Inflammatory macrophage treated with lipopolysaccharide for 4 hours (primary cell): ENCODE measurements at places on chromosomes 12 and 14.

DNA sequence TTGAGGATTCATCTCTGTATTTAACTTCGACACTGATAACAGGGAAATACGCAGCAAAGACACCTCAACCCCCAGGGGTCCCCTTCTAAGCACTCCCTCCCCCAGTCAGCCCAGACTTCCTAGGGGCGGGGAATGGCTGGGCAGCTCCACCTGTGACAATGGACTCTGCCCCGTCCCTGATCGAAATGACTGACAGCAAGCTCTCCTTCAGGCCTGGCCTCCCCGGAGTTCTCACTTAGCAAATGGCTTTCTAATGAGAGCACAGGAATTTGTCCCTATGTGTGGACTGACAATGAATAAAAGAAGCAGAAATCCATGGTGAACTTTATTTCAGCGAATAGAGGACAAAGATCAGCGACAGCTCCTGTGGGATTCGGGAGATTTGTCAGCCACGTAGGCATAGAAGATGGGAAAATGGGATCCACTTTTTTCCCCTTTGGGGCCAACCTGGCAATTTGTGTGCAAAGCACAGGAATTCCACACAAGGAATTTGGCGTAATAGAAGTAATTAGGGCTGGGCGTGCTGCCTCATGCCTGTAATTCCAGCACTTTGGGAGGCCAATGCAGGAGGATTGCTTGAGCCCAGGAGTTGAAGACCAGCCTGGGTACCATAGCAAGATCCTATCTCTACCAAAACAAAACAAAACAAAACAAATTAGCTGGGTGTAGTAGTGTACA lies 63.8 kb downstream of the TNFAIP2 start:
- no peak for DNase-seq

- DNase-seq, result no peak
Measured at GRCh38 chr14:105399466-105399775, 1.1 kb downstream of the TEX22 start.

GRCh38 chr12:65685514-65685913 lies 138.8 kb upstream of the HMGA2 start:
- peak; percentile 20 for DNase-seq

GRCh38 chr12:64877363-64878004 lies 53.0 kb downstream of the TBC1D30 start:
- DNase-seq, result no peak

GRCh38 chr14:68788275-68788995 lies 4.4 kb downstream of the ZFP36L1 start:
- no peak for DNase-seq

DNA sequence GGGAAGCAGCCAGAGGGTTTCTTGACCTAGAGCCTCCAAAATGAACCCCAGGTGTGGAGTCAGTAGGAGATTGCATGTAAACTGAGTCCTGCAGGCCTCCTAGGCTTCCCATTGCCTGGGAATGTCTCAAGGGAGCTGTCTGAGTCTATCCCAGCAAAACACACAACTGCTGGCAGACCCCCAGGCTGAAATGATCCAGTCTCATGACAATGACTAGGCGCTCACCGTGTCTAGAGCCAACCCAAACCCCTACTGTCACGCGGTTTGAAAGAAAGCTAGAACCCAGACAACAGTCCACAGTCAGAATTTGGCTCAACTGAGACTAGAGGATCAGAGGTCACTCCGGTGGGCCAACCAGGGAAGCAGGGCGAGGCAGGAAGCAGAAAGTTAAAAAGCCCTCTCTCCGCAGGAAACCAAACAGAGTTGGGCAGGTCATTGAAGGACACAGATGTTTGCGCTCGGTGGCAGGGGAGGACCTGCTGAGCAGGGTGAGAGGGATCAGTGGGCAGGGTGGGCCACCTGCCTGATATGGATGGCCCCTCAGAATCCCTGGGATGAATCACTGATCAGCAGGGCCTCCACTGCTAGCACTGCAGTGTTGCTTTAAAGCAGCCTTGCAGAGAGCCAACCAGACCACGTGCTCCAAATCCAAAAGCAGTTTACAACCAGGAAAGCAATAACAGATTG lies 23.8 kb downstream of the ACTN1 start:
- DNase-seq, result no peak

- DNase-seq, result no peak
Measured at GRCh38 chr14:75119056-75119455, 7.8 kb downstream of the NEK9 start.

- DNase-seq, result peak; percentile 92
Measured at GRCh38 chr12:104669851-104670337, 213.1 kb downstream of the CHST11 start.

DNA sequence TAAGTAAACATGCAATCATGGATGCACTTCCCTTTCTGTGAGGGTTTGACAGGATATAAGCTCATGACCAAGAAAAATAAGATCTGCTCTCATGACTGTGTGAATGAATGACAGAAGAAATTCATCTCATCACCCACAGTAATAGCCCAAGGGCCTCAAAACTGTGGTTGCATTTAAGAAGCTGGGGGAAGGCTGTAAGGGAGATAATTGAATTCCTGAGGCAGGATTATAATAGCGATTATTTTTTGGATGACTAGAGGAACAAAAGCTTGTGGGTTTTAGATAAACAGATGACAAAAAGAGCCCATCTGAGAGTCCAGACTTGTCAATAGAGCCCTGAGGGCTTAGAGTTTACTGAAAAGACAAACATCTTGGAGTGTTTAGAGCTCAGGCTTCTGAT lies 161.2 kb downstream of the NTF3 start:
- DNase-seq, result no peak

DNA sequence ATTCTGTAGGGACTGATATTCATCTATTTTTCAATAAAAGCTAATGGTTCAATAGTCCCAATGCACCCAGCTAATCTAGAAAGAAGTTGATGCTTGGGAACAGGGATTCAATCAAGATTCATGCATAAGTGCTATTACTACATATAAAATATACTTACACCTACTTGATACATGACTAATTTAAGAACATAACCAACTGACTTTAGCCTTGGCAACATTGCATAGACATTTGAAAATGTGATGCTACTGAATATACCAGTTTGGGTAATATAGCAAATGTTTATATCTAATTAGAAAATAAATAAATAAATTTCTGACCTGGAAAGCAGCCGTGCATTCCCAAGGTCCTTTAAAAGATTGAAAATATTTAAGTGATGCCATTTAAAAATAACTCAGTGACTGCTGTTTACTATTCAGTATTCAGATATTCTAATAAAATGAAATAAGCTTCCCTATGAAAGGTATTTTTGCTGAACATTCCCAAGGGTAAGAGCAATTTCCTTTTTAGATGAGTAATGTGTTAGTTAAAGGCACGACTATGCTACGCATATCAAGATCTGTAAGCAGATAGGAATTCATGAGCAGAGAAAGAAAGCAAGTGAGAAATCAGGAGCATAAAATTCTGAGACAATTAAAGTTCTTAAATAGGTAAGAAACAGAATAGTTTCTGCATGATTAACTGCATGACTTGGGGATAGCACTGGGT lies 160.6 kb upstream of the SYT1 start:
- DNase-seq, result no peak

- DNase-seq, result peak; percentile 73
Measured at GRCh38 chr12:95004610-95005009, 1.1 kb upstream of the NDUFA12 start.

DNA sequence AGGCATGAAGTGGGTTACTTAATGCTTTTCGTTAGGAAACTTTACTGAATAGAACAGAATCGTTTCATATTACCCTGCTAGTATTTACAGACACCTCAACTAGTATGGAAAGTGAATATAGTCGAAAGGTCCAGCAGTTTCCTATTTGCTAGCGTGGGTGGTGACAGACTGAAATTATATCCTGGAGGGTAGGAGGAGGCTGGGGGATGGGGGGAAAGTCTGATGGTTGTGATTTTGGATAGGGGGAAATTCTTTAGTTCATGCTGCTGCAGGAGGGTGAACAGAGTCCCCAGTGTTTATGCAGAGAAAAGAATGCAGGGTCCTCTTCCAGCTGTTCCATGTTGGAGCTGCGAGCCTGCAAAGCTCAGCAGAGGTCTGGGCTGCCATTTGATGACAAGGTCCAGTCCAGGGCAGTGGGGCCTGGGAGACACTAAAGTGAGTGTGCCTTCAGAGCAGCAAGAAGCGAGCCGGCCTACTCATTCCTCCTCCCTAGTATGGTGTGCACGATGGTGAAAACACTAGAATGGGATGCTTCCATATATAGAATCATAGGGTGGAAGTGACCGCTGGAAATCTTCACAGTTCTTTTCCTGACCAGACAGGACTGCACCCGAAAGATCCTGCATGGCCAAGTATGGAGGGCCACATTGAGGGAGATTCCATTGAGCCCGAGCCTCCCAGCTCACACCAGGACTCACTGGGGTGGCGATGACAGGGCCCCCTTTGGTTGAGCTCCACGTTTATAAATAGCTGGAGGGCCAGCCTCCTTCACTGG lies 2.1 kb downstream of the SAMD4A start:
- DNase-seq, result peak; percentile 19

GRCh38 chr12:68446384-68446783 lies 114.2 kb upstream of the MDM1 start:
- DNase-seq, result no peak

DNA sequence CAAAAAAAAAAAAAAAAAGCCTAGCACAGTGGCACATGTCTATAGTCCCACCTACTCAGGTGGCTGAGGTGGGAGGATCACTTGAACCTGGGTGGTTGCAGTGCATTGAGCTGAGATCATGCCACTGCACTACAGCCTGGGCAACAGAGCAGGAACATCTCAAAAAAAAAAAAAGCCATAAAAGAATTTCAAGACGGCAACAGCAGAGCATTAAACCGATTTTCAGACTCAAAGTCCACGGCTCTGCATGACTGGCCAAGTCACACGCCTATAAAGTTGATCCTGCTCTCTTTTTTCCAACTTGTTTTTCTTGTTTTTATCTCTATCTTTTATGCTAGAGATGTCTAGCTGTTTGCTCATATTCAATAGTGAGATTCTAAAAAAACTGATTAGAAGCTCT lies 45.3 kb downstream of the FBXO34 start:
- no peak for DNase-seq

DNA sequence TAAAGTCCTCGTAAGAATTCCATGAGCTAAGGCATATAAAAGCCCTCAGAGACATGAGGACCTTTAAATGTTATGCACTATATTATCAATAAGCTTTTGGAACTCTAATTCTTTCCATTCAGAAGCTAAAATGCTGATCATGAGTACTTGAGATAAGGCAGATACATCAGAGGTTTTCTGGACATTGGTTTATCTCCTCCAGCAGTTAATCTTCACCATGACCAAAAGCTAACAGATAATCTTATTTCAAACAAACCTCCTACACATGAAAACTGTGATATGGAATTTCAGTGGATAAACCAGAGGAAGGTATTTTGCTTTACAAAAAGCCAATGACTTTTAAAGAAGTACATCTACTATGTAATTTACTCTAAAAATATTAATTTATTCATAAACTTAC lies 97.9 kb upstream of the BBS10 start:
- DNase-seq, result no peak

DNA sequence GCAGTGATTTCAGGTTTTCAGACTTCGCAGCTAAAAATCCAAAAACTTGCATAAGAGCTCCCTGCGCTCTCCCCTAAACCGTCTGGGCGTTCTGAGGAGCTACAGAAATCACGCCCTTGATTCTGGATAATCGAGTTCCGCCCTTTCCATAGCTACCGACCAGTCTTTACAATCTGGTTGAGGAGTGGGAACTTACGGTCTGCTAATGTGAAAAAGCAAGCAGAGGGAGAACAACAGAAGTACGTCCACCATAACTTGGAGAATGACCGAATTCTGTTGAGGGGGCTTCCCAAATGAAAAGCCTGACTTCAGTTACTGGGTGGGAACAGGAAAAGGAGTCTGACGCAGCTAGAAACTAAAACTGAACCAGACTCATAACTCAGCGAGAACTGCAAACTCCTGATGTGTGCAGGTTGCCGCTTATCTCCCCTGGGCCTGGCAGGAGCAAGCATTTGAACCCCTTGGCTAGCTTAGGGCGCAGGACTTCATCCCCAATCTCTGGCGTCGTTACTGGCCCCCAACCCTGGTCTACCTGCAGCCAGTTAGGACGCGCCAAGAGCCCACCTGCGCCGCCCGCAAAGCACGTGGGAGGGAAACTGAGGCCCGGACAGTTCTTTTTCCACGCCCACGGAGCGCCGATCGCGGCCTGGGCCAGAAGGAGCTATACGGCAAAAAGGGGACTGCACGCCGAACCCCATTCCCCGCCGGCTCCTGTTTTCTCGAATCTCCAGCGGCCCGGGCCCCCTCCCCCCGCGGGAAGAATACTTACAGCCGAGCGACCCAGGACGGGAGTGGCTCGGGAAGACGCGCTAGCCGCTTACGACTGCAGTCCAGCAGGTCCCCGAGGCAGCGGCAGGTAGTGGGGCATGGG lies 838 bp downstream of the LRIG3 start:
- no peak for DNase-seq

DNA sequence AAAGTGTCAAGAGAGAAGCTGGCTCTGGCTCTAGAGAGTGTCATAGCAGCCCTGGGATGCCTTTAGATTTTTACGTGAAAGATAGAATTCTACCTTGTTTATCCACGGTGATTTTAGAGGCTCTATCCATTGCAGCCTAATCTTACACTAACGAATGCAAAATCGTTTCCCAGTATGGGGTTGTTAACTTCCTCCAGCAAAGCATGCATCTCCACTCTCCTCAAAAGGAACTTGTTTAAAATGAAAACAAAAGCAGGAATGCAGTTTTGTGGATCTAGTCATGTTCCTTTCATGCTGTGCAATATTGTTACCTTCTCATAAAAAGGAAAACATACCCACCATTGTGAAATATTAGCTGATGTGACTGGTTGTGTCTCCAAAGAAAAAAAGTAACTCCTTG lies 88.4 kb downstream of the ANO2 start:
- no peak for DNase-seq

- DNase-seq, result no peak
Measured at GRCh38 chr12:61563665-61564450, 696.3 kb upstream of the USP15 start.

DNA sequence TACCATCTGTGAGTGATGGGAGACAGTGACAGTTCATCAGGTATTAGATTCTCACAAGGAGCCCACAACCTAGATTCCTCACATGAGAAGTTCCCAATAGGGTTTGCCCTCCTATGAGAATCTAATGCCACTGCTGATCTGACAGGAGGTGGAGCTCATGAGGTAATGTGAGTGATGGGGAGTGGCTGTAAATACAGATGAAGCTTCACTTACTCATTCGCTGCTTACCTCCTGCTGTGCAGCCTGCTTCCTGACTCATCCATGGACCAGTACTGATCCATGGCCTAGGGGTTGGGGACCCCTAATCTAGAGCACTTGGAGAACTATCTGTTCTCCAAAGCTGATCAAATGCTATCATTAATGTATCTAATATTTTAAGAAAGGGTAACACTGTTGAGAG lies 17.7 kb downstream of the CLEC2D start:
- no peak for DNase-seq

- peak; percentile 18 for DNase-seq
Measured at GRCh38 chr14:24080888-24081738, 9.8 kb downstream of the CPNE6 start.

- no peak for DNase-seq
Measured at GRCh38 chr12:30898846-30899245, 27.7 kb upstream of the TSPAN11 start.

GRCh38 chr14:55354500-55354899 lies 57.1 kb downstream of the ATG14 start:
- peak; percentile 22 for DNase-seq

GRCh38 chr14:74554742-74555362 lies 57.2 kb downstream of the LTBP2 start:
- DNase-seq, result no peak

- no peak for DNase-seq
Measured at GRCh38 chr14:74586681-74587362, 25.2 kb downstream of the LTBP2 start.

GRCh38 chr12:74429535-74429934 lies 108.1 kb upstream of the ATXN7L3B start:
- DNase-seq, result no peak

- DNase-seq, result no peak
Measured at GRCh38 chr12:121903202-121903601, 14.6 kb downstream of the PSMD9 start.
